ENCODE measurements at places on chromosomes 1 and 21.

- no peak for DNase-seq
Measured at GRCh38 chr1:156931974-156932710, 11.7 kb downstream of the LRRC71 start.

DNA sequence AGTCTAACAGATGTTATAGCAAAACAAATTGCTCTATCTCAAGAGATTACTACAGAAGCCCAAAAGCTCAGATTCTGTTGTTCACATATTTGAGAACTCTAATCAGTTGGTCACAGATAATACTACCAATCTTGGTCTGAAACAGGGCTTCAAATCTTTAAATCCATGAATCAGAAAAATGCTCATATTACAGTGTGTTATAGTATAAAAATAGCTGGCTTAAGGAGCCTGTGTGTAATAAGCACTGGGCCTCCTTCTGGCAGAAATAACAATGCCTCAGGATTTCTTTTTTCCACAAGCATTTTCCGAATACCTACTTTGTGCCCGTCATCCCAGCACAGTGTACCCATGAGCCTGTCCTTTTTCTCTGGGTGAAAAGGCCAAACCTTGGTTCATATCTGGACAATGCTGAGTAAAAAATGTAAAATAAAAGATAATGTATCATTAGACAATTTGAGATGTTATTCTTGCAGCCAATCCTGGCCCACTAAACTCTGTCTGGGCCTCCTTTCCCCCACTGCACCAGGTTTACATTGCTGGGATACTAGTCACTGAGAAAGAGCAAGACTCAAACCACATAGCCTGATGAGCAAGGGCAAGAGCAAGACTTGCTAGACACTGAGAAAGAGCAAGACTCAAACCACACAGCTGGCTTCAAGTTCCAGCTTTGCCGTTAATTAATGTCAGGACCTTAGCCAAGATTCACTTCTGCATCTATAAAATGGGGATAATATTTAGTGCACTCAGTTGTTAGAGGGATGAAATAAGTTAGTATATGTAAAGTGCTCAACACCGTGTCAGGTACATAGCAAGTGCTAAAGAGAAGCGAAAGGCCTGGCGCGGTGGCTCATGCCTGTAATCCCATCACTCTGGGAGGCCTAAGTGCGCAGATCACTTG is 17.0 kb upstream of the ADAR start:
- DNase-seq, result no peak

- no peak for DNase-seq
Measured at GRCh38 chr21:34669149-34669879, 520 bp downstream of the CLIC6 start.

- DNase-seq, result no peak
Measured at GRCh38 chr1:39238476-39238875, 34.0 kb downstream of the MACF1 start.

DNA sequence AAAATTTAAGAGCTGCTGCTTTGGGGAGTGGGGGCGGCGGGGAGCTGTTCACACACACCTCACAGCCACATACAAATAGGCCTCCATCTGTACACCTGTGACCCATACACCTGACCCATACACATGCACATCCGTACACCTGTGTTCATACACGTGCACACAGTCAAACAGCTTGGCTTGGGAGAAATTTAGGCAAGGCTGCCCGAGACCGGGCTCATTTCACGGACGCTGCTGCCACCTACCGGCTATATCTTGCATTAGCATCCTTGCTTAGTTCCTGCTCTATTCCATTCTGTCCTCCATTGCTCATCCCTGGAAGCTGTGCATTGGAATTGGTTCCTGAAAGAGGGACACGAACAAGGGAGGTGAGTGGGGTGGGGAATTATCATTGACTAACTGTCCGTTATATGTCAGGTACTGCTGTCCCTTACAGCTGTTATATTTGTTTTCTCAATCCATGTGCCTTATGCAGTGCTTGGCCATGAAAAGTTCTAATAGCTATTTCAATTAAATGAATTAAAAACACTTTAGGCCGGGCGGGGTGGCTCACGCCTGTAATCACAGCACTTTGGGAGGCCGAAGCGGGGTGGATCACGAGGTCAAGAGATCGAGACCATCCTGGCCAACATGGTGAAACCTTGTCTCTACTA is 37.1 kb upstream of the EPB41 start:
- peak; percentile 64 for DNase-seq

DNA sequence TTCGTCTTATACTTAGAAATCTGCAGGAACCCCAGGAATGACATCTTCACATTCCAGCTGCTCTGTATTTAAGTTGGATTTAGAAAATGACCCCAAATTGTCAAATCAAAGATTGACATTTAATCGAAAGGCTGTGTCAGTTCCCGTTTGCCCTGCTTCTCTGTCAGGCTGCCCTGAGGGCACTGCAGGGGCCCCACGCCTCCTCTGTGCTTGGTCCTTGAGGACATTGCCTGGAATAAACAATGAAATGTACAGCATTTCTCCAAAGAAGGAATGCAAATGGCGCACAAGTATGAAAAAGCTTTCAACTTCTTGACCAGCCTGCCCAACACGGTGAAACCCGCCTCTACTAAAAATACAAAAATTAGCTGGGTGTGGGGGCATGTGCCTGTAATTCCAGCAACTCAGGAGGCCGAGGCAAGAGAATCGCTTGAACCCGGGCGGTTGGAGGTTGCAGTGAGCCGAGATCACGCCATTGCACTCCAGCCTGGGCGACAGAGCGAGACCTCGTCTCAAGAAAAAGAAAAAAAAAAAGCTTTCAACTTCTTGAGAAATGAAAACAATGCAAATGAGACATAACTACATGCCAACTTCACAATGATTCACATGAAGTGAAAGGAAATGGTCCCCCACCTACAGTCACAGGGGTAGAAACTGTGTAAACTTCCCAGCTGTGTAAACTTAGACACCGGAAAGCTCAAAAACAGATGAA is 3.0 kb downstream of the TMPRSS3 start:
- no peak for DNase-seq

- no peak for DNase-seq
Measured at GRCh38 chr1:68181165-68181556, 51.2 kb downstream of the WLS start.

- DNase-seq, result no peak
Measured at GRCh38 chr1:150118716-150119115, 31.0 kb upstream of the PLEKHO1 start.

DNA sequence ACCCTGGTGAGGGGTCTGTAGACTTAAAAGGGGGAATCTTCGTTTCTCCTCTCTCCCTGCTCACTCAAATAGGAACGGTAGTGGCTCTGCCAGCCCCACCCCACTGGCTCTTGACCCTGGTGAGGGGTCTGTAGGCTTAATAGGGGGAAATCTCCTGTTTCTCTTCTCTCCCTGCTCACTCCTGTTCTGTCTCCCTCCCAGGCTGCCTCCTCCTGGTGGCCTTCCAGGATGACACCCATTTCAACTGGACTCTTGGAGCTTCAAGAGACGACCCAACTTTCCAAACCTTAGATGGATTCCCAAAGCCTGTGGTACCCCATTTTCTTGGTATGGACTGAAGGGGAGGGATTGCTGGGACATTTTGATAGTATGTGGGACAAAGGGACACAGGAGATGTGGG is 1.4 kb upstream of the EPHB2 start:
- DNase-seq, result no peak

DNA sequence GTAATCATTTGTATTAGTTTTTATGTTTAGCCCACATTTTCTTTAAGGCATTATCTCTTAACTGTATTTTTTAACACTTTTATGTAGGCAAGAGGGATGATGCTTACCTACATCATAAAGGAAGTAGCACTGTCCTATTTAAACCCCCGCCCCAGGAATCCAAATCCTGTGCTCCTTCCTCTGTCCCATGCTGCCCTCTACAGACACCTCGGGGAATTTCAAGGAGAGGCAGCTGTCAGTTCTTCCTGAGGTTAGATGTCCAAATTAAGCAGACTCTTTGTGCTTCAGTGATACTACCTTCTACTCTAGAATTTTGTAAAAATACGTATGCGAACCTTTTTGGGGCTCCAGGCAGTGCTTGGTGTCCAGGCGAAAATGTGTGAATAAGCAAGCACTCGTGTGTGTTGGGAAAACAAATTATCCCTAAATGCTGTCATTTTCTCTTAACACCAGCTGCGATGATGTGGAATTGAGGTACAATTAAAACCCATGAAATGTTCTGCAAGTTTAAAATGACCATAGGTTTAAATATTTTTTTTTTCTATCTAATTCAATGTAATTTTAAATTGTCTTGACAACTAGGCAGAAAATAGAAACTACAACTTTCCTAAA is 19.2 kb downstream of the CRCT1 start:
- peak; percentile 2 for DNase-seq

DNA sequence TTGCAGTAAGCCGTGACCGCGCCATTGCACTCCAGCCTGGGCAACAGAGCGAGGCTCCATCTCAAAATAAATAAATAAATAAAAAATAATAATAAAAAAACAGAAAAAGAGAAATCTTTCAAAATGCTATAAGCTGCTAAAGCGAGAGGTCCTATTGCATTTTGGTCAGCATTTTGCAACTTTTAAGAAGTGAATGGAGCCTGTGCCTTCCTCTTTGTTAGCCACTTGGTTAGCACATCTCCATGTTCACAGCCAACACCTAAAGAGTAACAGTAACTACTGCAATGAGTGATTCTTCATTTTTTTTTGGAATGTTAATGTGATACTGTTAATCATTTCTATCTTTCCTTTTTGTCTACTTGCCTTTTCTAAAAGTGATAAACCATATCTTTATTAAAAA is 80.6 kb downstream of the ERG start:
- DNase-seq, result no peak

GRCh38 chr1:91795591-91796389 is 90.2 kb downstream of the TGFBR3 start:
- no peak for DNase-seq

DNA sequence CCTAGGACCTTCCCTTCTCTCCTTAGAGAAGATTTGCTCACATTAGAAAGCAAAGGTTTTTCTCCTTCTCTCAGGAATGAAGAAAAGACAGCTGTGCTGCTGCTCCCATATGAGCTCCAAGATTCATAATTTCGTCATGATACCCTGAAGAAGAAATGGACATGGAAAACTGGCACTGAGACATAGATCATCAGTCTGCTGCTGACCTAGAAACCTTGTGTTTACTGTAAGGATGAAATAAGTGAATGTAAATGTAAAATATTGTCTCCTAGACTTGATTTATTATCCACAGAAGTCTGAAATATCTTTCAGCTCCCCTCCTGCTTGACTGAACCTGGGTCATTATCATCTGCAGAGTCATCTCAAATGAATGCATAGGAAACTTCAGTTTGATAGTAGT is 77.9 kb downstream of the ZC3H11B start:
- DNase-seq, result no peak

GRCh38 chr21:43597052-43597451 is 62.2 kb downstream of the HSF2BP start:
- DNase-seq, result no peak
